ENCODE measurements at places on chromosomes 16 and 17.

- no peak for DNase-seq
Measured at GRCh38 chr16:86291491-86291890, 218.8 kb upstream of the FOXF1 start.

- no peak for DNase-seq
Measured at GRCh38 chr16:66372078-66372897, 5.8 kb downstream of the CDH5 start.

DNA sequence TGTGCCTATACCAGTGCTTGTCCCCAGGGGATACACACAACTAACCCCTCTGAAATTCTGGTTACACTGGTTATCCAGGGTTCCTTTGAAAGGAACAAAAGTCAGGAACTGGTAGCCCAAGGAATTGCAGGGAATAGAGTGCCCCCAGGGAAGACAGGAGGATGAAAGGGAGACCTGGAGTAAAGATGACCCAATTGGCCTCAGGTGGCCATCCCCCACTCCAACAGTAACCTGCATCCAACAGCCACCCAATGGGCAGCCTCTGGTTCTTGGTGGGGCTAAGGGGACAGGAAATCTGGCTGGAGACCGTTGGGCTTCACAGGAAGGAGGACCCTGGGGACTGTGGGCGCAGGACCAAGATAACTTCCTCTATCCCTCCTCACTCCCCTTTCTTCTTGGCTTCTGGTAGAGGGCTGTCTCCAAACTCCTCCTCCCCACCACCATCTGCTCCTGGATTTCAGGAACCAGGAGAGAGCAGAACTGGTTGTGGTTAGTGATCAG, 826 bp upstream of the MPO start:
- DNase-seq: no peak

DNA sequence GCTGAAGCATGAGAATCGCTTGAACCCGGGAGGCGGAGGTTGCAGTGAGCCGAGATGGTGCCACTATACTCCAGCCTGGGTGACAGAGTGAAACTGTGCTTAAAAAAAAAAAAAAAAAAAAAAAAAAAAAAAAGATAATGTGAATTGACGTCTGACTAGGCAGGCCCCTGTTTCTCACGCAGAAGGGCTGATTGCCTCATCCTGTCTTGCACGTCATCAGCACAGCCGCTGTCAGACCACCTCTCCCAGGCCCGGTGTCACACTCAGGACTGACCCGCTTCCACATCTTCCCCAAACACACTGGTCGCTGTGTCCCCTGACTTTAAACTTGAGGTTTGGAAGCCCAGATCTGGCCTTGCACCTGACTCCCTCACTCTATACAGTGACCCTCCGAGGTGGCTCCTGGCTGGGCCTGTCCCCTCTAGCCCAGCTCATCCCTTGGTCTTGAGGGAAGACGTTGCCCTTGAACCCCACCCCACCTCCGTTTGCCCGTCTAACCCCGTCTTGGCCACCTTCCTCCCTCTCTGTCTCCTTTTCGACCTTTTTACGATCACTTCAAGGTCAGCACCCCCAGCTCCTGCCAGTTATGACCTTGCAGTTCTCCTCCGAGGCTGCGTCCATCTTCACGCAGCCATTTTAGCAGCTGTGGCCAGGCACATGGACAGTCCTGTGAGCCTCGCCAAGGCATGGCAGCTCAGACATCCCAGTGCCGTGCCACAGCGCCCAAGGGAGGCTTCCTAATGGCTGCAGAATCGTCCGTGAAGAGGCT, 149.9 kb upstream of the PLCG2 start:
- DNase-seq: no peak

DNA sequence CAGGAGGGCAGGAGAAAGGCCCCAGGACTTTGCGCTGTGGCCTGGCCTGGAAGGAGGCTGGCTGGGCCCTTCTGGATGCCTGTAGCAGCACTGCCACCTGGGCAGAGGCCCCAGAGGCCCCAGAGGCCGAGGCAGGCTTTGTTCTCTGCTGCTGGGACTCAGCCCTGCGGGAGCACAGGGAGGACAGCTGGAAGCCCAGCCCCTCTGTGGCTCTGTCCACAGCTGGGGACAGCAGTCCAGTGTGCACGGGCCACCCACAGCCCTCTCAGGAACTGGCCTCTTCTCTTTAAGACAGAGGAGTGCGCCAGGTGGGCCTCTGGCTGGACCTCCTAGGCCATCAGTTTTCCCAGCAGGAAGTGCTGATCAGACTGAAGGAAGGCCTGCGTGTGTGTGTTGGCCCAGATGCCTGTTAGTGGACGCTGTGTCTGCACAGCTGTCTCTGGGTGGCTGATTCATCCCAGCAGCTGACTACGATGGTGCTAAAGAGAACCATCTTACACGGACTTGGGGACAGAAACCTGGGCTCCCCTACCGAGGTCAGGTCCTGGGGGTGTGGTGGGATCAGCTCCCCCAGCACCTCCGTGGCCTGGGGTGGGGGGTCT, 26.9 kb upstream of the ZNF750 start:
- DNase-seq: no peak

DNA sequence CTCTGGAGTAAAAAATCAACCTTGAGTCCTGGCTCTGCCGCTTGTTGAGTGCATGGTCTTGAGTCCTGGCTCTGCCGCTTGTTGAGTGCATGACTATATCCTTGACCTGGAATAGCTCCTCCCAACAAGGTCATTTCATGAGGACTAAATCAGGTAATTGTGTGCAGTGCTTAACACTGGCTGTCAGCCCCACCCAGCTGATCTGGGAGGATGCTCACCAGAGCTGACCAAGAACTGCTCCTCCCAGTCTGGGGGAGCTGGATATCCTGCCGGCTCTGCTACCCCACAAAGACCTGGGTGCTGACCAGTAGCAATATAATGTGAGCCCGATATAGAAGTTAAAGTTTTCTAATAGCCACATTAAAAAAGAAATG, 20.7 kb upstream of the LGALS9 start:
- DNase-seq: no peak

- DNase-seq: no peak
Measured at GRCh38 chr16:71865173-71865863, 18.7 kb downstream of the ZNF821 start.

GRCh38 chr17:46169913-46170638, 23.2 kb downstream of the KANSL1 start:
- DNase-seq: no peak

DNA sequence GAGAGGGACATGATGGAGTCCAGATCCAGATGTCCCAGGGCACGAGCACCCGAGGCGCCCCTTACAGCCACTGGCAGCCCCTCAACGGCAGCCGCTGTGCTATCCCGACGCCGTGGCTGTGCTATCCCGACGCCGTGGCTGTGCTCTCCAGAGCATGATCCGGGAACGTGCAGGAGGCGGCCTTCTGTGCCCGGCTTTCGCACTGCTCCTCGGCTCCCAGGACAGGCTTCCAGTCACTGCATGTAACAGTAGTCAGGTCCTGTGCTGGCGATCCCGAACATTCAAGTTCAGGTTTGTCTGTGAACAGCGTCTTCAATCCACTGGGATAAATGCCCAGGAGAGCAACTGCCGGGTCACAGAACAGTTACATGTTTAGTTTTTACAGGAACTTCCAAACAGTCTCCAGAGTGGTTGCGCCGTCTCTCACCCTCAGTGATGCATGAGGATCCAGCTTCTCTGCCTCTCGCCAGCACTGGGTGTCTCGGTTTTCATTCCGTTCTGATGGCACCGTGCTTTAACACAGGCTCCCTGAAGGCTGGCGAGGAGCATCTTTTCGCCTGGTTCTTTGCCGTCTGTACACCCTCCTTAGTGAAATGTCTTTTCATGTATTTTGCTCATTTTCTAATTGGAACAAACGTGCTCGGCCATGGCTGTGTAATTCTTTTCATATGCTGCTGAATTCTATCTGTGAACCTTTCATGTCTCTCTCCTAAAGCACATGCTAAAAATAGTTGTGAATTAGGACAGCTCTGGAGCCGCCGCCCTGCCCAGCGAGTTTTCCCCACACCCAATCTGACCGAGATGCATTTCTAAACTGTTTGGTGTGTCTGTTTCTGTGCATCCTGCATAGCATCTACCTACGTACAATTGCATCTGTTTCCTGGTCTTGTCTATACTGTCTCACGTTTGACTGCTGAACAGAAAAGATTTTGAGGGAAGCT, 72.6 kb upstream of the METRNL start:
- no peak for DNase-seq

GRCh38 chr17:59504821-59505220, 60.6 kb upstream of the DHX40 start:
- DNase-seq: no peak

- DNase-seq: no peak
Measured at GRCh38 chr17:76178124-76178523, 37.1 kb upstream of the FOXJ1 start.

- no peak for DNase-seq
Measured at GRCh38 chr17:65389426-65389825, 172.0 kb downstream of the AXIN2 start.

DNA sequence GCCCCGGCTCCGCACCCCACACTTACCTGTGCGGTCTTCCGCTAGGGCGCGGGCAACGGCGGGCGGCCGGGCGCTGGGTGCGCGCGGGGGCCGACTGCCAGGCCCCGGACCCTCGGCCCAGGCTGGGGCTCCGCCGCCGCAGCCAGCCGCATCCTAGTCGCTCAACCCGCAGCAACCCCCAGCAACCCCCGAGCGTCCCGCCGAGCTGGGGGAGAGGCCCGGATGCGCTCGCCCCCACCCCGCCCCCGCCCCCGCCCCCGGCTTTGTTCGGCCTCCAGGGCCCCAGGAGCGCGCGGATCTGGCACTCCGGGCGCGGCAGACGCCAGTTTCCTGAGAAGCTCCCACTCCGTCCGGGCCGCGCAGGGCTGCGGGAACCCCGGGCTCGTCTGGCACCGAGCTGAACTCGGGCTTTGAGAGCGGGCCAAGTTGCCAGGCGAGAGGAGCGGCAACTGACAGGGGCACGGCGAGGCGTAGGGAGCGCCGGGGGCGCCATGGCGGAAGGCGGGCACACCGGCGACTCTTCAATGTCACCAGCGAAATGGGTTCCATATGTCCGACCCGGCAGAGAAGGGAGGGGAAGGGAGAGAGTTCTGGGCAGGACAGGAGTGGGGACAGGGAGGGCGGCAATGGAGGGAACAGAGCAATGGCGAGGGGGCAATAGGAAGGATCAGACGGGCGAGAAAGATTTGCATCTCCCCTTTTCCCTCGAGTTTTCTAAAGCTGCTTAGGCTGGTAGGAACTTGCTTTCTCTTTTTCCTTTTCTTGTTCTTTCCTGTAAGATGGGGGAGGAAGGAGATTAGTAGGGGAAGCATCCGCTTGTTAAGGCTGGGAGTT, 13.7 kb downstream of the HOXB4 start:
- DNase-seq: no peak

DNA sequence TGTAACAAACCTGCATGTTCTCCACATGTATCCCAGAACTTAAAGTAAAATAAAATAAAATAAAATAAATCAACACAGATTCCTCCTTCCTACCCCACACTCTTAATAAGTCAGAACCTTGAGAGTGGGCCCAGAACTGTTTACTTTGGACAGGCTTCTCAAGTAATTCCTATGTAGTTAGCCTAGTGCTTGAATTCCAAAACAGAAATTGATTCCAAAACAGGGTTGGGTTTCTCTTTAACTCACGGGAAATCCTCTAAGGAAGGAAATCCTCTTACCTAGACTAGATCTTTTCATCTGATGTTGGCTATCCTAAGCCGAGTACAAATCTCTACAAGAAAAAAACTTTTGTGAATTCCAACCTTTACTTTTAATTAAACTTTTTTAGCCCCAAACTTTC, 324.7 kb upstream of the C16orf82 start:
- DNase-seq: no peak

GRCh38 chr17:41434415-41434814, 6.4 kb downstream of the KRT38 start:
- no peak for DNase-seq

DNA sequence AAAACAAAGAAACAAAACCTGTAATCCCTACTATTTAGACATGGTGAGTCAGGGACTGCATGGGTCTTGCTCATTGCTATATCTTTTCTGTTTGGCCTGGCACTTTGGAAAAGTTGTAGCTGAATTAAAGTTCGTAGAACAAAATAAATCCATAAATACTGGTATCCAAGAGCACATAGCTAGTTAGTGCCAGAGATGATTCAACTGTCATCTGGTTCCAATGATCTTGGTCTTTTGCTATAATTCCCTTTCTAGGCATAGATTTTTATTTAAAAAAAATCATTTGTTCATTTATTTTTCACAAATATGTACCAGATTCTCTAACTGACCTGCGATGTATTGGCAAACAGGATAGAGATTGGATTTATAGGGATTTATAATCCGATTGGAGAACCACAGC, 1436.1 kb upstream of the GOT2 start:
- no peak for DNase-seq

DNA sequence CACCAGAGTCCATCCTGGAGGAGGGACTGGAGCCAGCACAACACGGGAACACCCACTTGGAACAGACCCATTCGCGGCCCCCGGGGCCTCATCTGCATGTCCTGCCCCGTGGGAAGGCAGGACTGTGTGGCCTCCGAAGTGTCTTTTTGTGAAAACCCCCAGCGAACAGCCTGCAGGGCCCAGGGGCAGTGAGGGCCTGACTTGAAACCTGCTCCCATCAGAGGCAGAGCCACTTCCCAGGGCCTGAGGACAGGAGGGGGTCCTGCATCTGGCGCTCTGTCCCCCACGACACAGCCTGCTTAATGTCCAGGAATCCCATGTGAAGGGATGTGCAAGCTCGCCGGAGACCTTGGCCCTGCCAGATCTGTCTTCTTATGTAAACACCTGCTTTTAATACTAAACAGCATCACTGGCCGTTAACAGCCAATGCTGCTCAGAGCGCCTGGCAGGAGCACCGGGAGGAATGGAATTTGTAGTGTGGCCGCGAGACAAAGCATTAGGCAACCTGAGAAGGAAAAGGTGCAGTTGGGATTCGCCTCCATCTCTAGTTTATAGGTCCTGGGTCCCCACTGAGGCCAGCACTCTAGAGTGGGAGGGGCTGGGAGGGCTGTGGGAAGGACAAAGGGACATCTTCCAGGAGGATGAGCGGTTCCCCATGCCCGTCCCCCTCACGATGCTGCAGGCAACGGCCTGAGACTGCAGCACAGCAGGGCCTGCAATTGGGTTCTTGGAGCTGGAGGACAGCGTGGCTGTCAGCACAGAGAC, 9.6 kb upstream of the EVPL start:
- DNase-seq: no peak

GRCh38 chr17:63751806-63752205, 10.2 kb upstream of the STRADA start:
- no peak for DNase-seq

DNA sequence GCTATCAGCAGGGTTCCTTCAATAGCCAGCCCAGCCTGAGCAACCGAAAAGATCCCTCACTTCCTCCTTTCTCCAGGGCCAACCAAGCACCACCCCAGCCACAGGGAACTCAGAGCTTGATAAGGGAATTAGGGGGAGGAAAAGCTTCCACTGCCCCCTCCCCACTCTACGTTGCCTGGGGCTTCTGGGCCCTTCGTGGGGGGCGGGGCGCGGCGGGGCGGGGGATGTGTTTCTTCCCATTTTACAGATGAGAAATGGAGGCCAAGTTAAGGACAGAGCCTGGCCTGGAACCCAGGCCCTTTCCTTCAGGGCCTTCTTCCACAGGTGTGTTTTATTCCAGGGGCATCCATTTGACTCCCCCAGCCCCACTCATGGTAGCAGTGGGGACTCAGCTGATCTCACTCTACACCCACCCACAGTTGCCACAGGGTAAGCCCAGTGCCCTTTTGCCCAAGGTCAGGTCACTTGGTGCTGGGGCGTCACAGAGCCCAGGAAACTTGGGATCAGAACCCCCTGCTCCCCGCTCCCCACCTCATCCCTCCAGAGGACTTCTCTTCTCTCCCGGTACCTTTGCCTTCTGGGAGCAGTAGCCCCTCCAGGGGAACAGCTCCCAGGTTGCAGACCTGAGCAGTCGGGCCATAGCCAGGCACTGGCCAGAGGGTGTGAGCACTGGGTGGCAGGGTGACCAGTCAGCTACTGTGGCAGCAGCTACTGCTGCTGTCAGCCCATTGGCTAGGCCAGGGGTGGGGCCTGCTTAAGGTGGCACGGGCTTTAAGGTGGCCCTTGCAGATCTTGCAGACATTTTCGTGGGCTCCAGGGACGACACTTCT, at the start of gene LDHD:
Gene LDHD (minus strand): TSS at position 700 of the 830 bp plus-strand sequence. CDS start 60 bp downstream, at position 640.
- no peak for DNase-seq
